ENCODE measurements at places on chromosomes 5 and 9. TPM values are rescaled to one million over a fixed set of nuclear protein-coding genes. Genes with fewer than 3 reads are reported as not detected.

The BAAT gene
- total RNA-seq = not detected

- no peak for DNase-seq
- H3K27me3 ChIP-seq = no peaks in the 10 kb centered on the region
- no peak overlapping the region for H3K4me3 ChIP-seq
- H3K27ac ChIP-seq = no peak overlapping the region
- H3K4me1 ChIP-seq = no peaks in the 10 kb centered on the region
Measured at GRCh38 chr5:103465891-103466290, 96.7 kb downstream of the NUDT12 start.

- DNase-seq = no peak
- peaks cover 39% of the 10 kb centered on the region for H3K4me1 ChIP-seq
- no peak overlapping the region for H3K27ac ChIP-seq
Measured at GRCh38 chr9:132983491-132984201, 5.2 kb downstream of the GFI1B start.

GRCh38 chr9:129676975-129677374 is 11.5 kb downstream of the PRRX2 start:
- no peak for DNase-seq
- H3K4me1 ChIP-seq = no peaks in the 10 kb centered on the region
- H3K4me3 ChIP-seq = no peak overlapping the region
- H3K27ac ChIP-seq = no peak overlapping the region
- no peaks in the 10 kb centered on the region for H3K36me3 ChIP-seq
- H3K27me3 ChIP-seq = no peaks in the 10 kb centered on the region

GRCh38 chr9:107328510-107328909 is 45.4 kb downstream of the RAD23B start:
- no peak overlapping the region for H3K4me3 ChIP-seq
- no peak overlapping the region for H3K27ac ChIP-seq
- DNase-seq = no peak
- peaks cover 79% of the 10 kb centered on the region for H3K36me3 ChIP-seq
- no peaks in the 10 kb centered on the region for H3K4me1 ChIP-seq
- no peaks in the 10 kb centered on the region for H3K27me3 ChIP-seq

The FOXD4L5 gene
- total RNA-seq = not detected

DNA sequence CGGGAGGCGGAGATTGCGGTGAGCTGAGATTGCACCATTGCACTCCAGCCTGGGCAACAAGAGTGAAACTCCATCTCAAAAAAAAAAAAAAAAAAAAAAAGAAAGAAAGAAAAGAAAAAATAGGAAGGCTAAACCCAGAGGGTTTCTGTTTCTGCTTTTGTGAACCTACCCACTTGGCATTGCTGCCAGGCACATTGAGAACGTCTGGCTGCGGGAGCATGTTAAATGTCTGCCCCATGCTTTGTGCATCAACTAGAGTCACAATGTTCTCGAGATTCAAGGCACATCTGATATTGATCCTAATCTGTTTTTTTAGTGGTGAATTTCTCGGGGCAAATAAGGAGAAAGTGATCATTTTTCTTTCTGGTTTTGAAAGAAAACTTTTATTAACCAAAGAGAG is 2.8 kb downstream of the SLC25A25 start:
- H3K4me3 ChIP-seq = no peak overlapping the region
- no peaks in the 10 kb centered on the region for H3K27me3 ChIP-seq
- DNase-seq = no peak
- peaks cover 62% of the 10 kb centered on the region for H3K4me1 ChIP-seq

The RICTOR gene
- 103 TPM for total RNA-seq

The SLC6A18 gene
- not detected for total RNA-seq

DNA sequence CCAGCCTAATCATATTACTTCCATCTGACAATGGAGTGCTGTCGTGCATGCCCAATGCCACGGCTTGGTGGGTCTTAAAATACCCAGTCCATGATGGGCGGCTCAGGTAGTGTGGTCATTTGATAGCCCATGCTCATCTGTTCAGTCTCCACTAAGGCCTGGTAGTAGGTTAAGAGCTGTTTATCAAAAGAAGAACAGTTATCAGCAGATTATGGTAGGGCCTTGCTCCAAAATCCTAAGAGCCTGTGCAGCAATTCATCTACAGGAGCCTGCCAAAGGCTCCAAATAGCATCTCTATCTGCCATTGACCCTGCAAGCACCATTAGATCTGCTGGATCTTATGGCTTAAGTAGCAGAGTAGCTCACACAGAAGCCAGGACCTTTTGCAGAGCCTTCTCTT is 21.8 kb upstream of the NTRK2 start:
- DNase-seq = no peak
- H3K4me3 ChIP-seq = no peak overlapping the region
- no peak overlapping the region for H3K27ac ChIP-seq
- H3K27me3 ChIP-seq = no peaks in the 10 kb centered on the region

GRCh38 chr5:65037831-65038815 is 269.4 kb downstream of the CWC27 start:
- H3K4me1 ChIP-seq = peaks cover 15% of the 10 kb centered on the region
- no peak overlapping the region for H3K27ac ChIP-seq
- H3K4me3 ChIP-seq = no peak overlapping the region
- peak; percentile 61 for DNase-seq

GRCh38 chr9:72812559-72813111 is 140.2 kb downstream of the ALDH1A1 start:
- DNase-seq = no peak
- H3K4me3 ChIP-seq = no peak overlapping the region
- no peak overlapping the region for H3K27ac ChIP-seq
- no peaks in the 10 kb centered on the region for H3K4me1 ChIP-seq
- H3K27me3 ChIP-seq = no peaks in the 10 kb centered on the region

The ADRA1B gene
- not detected for total RNA-seq

The ALDH7A1 gene
- total RNA-seq = 0.66 TPM

- DNase-seq = no peak
- no peak overlapping the region for H3K27ac ChIP-seq
- H3K27me3 ChIP-seq = peaks cover 9% of the 10 kb centered on the region
- peaks cover 24% of the 10 kb centered on the region for H3K4me1 ChIP-seq
- no peaks in the 10 kb centered on the region for H3K36me3 ChIP-seq
- no peak overlapping the region for H3K4me3 ChIP-seq
Measured at GRCh38 chr5:533243-533954, 9.2 kb upstream of the SLC9A3 start.

The LCN9 gene
- total RNA-seq = not detected

The FAM200C gene
- 0.28 TPM for total RNA-seq

- no peaks in the 10 kb centered on the region for H3K27me3 ChIP-seq
- no peaks in the 10 kb centered on the region for H3K4me1 ChIP-seq
- no peaks in the 10 kb centered on the region for H3K36me3 ChIP-seq
- no peak for DNase-seq
- no peak overlapping the region for H3K4me3 ChIP-seq
- H3K27ac ChIP-seq = no peak overlapping the region
Measured at GRCh38 chr5:76863001-76863400, 13.2 kb downstream of the S100Z start.

- H3K4me3 ChIP-seq = no peak overlapping the region
- H3K4me1 ChIP-seq = no peaks in the 10 kb centered on the region
- no peak for DNase-seq
Measured at GRCh38 chr5:65535529-65535987, 27.4 kb downstream of the CENPK start.

DNA sequence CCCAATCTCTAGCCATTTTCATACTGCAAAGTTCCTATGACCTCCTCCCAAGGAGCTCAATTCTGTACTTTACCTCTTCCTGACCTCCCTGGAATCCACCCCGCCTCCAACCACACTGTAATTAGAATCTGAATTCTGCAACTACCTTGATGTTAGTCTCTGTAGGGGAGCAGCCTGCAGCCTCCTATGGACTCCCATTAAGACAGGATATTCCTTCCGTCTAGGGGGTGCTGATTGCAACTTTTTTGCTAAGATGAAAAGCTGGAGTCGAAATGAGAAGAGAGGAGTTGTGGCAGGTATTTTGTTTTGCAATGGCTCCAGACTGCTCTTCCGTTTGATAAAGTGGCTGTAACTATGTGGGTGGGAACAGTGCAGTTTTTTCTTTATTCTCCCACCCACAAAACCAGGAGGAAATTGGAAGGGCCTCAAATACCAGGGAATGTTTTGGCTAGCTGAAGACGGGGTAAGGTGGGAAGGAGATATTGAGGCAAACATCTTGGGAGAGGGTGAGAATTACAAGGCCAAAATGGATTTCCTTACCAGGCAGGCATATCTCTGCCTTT is 23.8 kb downstream of the ANXA2R start:
- H3K36me3 ChIP-seq = no peaks in the 10 kb centered on the region
- H3K4me3 ChIP-seq = no peak overlapping the region
- H3K4me1 ChIP-seq = peaks cover 21% of the 10 kb centered on the region
- no peak for DNase-seq
- peak overlapping the region; percentile 93 for H3K27ac ChIP-seq

DNA sequence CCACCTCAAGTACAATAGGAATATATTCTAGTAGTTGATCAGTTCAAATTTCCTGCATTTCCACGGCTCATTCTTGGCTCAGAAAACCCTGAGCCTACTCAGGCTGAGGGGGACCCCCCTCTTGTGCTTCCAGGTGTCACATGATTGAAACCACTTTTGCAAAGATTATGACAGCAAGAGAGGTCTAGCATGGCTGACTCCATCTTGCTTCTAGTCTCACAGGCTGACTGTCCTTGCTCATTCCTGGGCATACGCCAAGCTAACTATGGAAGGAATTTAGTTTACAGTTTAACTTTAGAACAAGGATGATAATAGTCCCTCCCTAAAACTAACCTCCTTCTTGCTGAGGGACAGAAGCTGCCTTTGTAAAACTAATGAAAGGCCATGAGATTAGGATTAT is 154.1 kb downstream of the SNX18 start:
- peaks cover 34% of the 10 kb centered on the region for H3K4me1 ChIP-seq
- DNase-seq = no peak
- H3K27me3 ChIP-seq = no peaks in the 10 kb centered on the region
- H3K36me3 ChIP-seq = no peaks in the 10 kb centered on the region

- H3K4me3 ChIP-seq = no peak overlapping the region
- DNase-seq = no peak
- H3K27ac ChIP-seq = no peak overlapping the region
- no peaks in the 10 kb centered on the region for H3K27me3 ChIP-seq
- H3K4me1 ChIP-seq = no peaks in the 10 kb centered on the region
Measured at GRCh38 chr9:113955076-113955752, 79.1 kb downstream of the ZNF618 start.

- H3K36me3 ChIP-seq = no peaks in the 10 kb centered on the region
- DNase-seq = no peak
- no peaks in the 10 kb centered on the region for H3K27me3 ChIP-seq
- no peak overlapping the region for H3K4me3 ChIP-seq
Measured at GRCh38 chr5:52579391-52579790, 208.3 kb upstream of the ITGA1 start.

- DNase-seq = no peak
- H3K36me3 ChIP-seq = no peaks in the 10 kb centered on the region
- H3K27me3 ChIP-seq = no peaks in the 10 kb centered on the region
- H3K4me3 ChIP-seq = no peak overlapping the region
- H3K27ac ChIP-seq = no peak overlapping the region
Measured at GRCh38 chr5:81214848-81215247, 18.3 kb upstream of the CKMT2 start.

The UNC5A gene
- total RNA-seq = not detected

- H3K4me1 ChIP-seq = no peaks in the 10 kb centered on the region
- no peak overlapping the region for H3K4me3 ChIP-seq
- no peak for DNase-seq
- no peaks in the 10 kb centered on the region for H3K27me3 ChIP-seq
- no peak overlapping the region for H3K27ac ChIP-seq
Measured at GRCh38 chr5:159362220-159362619, 31.9 kb upstream of the IL12B start.

DNA sequence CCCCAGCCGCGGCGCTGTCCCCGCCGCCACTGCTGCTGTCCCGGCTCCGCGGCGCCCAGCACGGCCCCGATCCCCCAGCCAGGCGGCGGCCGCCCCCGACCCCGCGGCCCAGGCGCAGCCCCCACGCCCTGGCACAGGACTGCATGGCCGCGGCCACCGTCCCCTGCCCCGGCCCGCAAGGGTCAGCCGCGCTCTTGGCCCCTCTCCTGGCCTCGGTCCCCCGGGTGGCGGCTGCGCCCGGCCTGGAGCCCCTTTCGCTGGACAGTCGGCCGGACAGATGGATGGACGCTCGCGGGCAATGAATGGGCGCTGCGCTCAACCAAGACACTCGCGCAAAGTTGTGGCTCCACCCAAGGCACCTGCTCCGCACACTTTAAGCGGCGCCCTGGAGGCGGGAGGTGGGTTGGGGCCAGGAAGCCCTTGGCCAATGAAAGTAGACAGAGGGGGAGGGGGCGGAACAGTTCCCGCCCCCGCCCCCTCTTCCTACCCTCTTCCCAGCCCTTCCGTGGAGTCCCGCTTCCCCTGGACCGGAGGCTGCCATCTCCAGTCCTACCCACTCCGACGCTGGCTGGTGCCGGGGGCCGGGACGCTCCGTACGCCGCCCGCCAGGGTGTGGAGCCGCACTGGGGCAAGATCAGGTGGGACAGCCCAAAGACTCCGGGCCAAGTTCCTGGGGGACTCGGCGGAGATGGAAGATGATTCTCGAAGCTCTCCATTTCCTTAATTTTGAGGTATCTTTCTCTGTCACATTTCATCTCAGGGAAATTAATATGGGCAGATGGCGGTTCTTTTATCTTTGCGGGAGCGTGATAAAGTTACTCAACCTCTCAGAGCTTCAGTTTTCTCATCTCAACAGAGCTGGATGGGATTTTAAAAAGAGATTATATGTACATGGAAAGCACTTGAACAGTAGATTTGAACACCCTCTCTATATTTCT is at the start of gene GLDC:
GLDC (minus strand) TSS at position 375 of the 938 bp plus-strand sequence; CDS start at position 145, 230 bp downstream.
- H3K4me3 ChIP-seq = peak within 1 kb of the TSS; percentile 33
- peaks cover 32% of the 10 kb centered on the region for H3K27me3 ChIP-seq
- no peaks in the 10 kb centered on the region for H3K36me3 ChIP-seq
- peak; percentile 59 for DNase-seq
- H3K27ac ChIP-seq = no peak within 1 kb of the TSS

GRCh38 chr9:126869368-126869767 is 8.9 kb downstream of the ZBTB34 start:
- peaks cover 8% of the 10 kb centered on the region for H3K4me1 ChIP-seq
- no peak for DNase-seq
- no peak overlapping the region for H3K4me3 ChIP-seq
- H3K27ac ChIP-seq = no peak overlapping the region
- peaks cover 5% of the 10 kb centered on the region for H3K36me3 ChIP-seq
- H3K27me3 ChIP-seq = no peaks in the 10 kb centered on the region

The DNM1 gene
- 1.4 TPM for total RNA-seq
